ENCODE measurements at places on chromosomes 4 and X.

GRCh38 chrX:17549107-17549651 lies 174.2 kb downstream of the NHS start:
- DNase-seq: no peak

DNA sequence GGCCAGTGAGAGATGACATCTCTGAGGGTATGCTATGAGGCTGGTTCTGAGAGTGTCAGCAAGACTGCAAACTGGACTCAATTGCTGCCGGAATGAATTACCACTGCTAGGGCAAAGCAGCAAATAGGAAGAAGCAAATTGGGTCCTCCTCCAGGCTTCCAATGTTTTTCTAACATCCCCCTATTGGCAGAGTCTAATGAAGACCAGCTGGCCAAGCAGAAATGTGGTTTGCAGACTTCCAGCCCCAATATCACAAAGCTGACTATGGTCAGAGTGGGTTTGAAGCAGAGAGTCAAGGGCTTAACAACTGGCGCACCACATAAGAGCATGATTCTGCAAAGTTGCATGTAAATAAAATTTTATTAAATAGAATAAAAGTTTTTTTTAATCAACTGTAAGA lies 225.4 kb upstream of the GLRA2 start:
- DNase-seq: no peak

GRCh38 chrX:48498374-48498809 lies 10.4 kb upstream of the PORCN start:
- DNase-seq: no peak

- DNase-seq: no peak
Observed at GRCh38 chr4:113009461-113009860, 40.0 kb upstream of the ANK2 start.

DNA sequence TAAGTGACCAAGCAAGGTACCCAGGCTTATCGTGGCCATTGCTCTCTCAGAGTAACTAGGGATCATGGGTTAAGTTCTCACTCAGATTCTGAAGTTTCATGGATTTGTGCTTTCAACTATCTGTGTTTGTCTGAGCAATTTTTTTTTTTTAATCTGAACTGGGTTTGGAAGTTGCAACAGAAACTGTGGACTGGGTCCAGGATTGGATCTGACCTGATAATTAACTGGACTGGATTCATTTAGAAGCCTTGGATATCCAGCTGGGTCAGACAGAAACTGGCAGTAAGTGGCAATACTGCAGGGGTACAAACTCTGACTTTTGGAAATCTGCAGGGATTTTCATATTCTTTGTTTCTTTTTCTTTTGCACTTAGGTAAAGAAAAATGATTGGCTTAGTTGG lies 38.7 kb upstream of the FGF2 start:
- no peak for DNase-seq

DNA sequence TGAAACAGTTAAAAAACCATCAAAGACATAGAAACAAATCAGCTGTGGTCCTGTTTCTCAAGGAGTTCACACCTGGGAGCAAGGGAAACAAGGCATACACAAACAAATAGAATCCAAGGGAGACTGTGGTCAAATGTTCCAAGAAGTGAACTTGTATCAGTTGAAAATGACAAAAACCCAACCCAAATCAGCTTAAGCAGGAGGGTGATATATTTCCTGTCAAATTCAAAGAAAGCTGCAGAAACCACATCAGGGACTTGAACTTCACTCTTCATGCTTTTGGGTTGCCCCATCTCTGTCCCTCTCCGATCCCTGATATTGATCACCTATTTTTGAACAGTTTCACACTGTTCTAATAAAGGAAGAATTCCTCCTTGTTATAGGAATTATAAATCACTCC lies 148.6 kb upstream of the FMR1 start:
- DNase-seq: no peak

Measured in stimulated activated CD4-positive, alpha-beta T cell treated with anti-CD3 and anti-CD28 coated beads, Interleukin-4, amount 100 ng/mL, for 48 hours (primary cell).